ENCODE measurements at places on chromosomes 7 and 10. TPM values are rescaled to one million over a fixed set of nuclear protein-coding genes. Genes with fewer than 3 reads are reported as not detected.
A peak's percentile ranks its signal among the peaks of the same experiment; 100 is the strongest.

Gene FKBP6
- not detected for total RNA-seq

DNA sequence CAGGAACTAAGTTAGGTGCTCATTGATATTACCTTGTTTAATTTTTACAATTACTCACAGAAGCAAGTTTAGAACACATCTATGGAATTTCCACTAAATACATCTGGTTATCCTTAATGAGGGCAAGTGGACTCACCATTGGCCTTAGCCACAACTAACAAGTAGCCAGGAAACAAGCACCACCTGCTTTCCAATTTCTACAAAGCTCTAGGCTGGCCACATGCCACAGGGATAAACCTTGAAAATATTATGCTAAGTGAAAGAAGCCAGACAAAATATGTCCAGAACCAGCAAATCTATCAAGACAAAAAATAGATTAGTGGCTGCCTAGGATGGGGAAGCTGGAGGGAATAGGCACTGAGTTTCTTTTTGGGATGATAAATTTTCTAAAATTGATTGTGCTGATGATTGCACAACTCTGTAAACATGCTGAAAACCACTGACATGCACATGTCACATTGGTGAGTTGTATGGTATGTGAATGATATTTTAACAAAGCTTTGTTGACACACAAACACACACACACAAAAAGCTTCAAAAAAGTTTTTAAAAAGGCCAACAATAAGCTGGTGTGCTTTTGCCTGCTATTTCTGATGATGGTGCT lies 179.4 kb downstream of the CPEB3 start:
- DNase-seq = no peak

DNA sequence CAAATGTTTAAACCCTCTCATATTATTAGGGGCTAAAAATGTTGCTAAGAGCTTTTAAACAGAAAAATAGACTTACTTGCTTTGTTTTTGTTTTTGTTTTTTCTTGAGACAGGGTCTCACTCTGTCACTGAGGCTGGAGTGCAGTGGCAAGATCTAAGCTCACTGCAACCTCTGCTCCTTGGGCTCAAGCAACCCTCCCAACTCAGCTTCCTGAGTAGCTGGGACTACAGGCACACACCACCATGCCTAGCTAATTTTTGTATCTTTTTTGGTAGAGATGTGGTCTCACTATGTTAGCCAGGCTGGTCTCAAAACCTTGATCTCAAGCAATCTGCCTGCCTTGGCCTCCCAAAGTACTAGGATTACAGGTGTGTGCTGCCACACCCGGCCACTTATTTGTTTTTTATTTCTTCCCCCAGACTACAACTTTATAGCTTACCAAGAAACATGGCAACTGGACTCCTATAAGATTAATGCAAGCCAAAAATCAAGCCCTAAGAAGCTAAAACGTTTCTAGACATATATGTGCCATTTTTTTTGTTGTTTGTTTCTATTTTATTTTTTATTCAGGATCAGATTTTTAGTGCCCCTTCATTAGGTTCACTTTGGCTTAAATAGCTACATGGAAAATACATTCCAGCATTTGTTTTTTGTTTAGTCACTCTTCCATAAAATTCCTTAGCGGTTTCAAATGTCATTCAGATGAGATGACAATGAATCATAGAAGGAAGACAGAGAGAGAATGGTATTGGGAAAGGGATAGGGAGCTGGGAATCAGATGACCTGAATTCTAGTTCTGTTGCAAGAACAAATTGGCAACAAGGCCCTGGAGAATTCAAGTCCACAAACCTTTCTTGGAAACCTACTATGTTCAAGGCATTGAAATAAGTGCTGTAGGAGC lies 163.4 kb upstream of the MKLN1 start:
- peak; percentile 95 for DNase-seq

DNA sequence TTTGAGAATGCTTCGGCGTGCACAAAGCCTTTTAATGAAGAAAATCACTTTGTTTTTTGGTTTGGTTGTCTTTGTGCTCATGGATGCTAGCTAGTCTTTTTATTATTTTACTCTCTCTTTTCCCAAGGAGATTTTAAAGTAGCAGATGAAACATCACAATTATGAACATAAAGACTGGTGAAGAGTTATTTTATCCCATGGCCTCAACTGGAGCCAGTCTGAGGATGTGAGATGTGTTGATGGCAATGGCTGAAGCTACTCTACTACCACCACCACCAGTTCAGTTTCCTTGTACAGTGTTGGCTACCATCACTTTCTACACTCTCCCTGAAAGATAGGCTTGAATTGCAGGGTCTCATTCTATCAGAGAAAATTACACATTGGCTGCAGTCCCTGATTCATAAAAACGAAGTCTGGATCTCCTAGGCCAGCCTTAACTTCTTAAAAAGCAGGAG lies 494 bp upstream of the HERC4 start:
- no peak for DNase-seq

DNA sequence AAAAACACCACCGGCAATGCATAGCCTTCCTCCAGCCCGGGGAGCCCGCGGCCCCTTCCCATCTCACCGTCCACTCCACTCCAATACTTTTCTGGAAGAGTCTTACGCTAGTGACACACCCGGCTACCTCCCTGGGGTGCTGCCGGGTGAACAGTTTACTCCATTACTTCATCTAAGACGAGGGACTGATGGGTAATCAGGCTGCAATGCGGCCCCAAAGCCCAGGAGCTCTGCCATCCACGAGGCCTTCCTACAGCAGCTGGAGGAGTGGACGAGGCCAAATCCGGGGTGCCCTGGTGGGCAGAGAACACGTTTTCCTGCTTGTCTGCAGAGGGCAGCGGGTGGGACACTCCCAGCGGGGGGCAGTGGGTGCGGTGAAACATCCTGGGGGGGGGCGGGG lies 356.2 kb upstream of the SHH start:
- DNase-seq = no peak

Measured in HT1080 (cell line).